NK-92 treated with Interleukin-12 subunit alpha and Interleukin-12 subunit beta, amount 100 ng/mL, for 24 hours (cell line): ENCODE measurements at places on chromosomes 4 and X.

DNA sequence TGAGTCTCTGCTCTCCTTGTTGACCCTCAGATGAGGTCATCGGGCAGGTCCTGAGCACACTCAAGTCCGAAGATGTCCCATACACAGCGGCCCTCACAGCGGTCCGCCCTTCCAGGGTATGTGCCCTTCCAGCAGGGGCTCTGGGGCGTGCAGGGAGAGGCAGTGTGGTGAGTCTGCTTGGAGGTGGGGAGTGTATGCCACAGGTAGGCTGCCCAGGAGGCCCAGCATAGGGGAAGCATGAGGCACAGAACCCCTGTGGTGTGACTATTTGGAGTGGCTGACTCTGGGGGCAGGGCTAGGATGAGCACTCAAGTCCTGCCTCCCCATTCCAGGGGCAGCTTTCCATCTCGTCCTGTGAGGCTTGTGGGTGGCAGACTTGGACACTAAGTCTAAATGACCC lies 3.3 kb upstream of the GDI1 start:
- DNase-seq = no peak

GRCh38 chrX:96147681-96148080 lies 537.0 kb upstream of the DIAPH2 start:
- DNase-seq = no peak

- DNase-seq = no peak
These were observed 172.7 kb upstream of the LNX1 start for GRCh38 chr4:53763813-53764597.

- no peak for DNase-seq
These were observed 538.2 kb downstream of the INPP4B start for GRCh38 chr4:142307857-142308256.

GRCh38 chr4:53123819-53124218 lies 242.0 kb downstream of the SCFD2 start:
- DNase-seq = no peak
